GM18507 (cell line): ENCODE measurements at places on chromosomes 4 and X.

DNA sequence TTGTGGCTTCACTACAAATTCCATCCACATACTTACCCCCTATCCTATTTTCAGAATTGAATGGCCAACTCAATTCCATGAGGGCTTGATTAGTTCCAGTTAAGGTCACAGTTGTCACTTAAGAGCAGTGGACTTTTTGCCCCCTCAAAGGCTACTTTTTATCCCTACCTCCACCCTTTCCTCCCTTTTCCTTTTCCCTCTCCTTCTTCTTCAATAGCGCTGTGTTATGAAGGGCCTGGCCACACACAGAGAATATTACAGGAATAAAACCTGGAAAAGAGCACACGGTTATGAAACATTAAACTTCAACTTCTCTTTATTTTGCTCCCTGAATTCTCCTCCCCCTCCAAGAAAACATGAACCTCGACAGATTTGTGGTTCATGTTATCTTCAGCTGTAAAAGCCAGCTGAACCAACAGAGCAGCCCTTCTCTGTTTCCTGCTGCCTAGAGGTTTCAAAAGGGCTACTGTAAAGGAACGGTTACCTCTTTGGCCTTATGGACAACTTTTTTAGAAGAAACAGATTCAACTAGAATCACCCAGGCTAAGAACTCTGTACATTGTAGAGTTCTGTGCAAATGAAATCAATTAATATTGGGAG, 87.0 kb upstream of the RPL34 start:
- no peak for DNase-seq

DNA sequence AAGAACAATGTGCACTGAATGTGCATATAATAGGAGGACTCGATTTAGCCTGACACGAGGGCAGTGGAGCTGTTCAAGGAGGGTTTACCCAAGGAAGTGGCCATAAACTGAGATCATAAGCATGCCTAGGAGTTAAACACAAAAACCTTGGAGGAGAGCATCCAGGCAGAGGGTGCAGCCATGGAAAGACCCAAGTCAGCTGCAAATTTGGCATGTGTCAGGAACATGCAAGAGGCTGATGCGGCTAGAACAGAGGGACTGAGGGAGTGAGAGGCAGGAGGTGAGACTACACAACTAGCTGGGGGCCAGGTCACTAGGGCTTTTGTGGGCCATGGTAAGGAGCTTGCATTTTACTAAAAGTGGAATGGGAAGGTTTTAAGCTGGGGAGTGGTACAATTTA, 55.6 kb downstream of the PRPS1 start:
- no peak for DNase-seq

- no peak for DNase-seq
Measured at GRCh38 chr4:67581913-67582312, 23.4 kb downstream of the STAP1 start.

- no peak for DNase-seq
Measured at GRCh38 chr4:111502626-111503025, 642.6 kb upstream of the FAM241A start.

DNA sequence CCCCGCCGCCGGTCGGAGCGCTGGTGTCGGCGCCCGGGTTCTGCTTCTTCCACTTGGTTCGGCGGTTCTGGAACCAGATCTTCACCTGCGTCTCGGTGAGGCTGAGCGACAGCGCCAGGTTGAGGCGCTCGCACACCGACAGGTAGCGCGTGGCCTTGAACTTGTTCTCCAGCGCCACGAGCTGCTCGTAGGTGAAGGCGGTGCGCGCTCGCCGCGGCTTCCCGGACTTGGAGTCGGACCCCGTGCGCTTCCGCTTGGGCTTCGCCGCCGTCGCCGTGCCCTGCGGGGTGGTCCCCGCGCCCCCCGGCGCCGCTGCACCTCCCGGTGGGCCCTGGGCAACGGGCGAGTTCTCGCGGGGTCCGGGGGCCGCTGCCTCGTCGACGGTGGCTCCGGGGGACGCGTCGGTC, 3.1 kb downstream of the NKX1-1 start:
- no peak for DNase-seq

DNA sequence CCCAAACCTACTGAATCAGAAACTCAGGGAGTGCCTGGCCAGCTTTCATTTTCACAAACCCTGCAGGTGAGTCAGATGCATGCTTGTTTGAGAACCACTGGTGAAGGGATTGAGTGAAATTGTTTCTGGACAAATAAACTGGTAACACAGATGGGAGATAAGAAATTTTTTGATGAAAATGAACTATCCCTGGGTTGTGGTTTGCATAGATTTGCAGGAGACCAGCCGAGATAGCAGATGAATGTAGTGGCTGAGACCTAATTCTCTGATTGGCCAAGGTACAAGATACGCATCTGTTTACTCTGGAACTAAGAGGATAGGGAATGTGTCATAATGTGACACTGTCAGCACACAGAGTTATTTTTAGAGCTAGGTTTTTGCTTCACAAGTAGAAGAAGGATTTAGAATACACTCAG, 117.8 kb upstream of the NOCT start:
- DNase-seq = no peak

DNA sequence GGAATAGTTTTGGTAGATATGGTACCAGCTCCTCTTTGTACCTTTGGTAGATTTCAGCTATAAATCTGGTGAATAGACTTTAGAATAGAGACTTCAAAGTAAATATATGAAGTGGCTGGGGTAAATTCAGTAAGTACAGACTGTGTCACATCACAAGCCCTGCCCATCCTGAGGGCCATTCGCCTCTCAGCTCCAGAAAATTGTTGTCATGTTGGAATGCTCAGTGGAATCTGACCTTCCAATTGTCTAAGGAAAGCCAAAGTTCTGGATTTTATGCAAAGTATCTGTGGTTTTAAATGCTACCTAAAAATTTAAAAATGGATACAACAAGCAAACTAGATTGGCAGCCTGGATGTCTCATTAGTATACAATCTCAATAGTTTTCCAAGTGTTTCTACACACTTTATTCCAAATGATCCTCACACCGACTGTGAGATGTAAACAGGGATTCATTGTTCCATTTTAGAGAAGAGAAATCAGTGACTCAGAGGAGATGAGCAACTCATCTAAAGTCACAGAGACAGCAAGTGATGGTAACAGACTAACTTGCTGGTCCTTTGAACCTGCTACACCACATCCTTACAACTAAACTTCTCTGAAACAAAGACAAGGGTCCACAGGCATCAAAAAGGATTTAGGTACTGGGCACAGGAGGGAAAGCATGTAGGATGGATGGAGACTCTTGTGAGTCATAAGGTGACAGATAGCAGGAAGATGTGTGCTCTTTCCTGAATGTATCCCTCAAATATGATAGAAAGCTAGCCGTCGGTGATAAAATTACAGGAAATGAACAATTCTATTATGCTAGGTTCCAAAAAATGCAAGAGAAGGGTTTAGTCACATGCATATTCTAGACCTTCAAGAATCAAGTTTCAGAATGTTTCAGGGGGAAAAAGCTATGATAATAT, 127.3 kb downstream of the ATP10D start:
- DNase-seq = no peak

- no peak for DNase-seq
Measured at GRCh38 chrX:8849945-8850344, 48.8 kb upstream of the FAM9A start.

- no peak for DNase-seq
Measured at GRCh38 chr4:124941267-124941666, 228.7 kb upstream of the ANKRD50 start.

DNA sequence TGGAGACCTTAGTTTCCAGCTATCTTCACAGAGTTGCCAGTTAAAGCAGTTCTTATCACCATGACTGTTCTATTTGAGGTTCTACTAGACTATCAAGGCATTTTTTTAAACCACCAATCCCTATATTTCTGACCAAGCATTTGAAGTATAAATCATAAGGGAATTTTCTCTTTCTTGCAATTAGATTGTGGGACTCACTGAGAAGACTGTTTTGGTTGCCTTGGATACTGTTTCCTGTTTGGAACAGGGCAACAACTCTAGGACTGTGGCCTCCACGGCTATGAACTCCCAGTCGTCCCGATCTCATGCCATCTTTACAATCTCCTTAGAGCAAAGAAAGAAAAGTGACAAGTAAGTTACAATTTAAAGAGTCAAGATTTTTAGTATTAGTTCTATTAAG, 11.8 kb downstream of the KIF4A start:
- DNase-seq = no peak

DNA sequence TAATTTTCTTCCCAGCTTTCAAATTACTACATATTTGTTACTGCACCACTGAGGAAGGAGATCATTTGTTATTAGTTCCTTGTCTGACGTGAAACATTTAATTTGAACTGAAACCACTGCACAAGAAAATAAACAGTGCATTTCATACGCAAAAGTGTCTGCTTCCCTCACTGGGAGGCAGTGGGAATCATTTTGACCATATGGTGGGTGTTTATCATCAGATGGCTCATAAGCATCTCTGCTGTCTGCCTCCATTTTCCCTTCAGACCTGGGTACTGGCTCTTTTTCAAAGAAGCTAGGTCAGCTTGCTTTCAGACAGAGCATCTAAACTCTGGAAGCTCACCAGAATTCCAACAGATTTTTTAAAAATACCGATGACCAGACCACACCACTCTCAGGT, 135.2 kb downstream of the PCDH19 start:
- DNase-seq = no peak

GRCh38 chr4:86967073-86967472, 32.3 kb downstream of the AFF1 start:
- DNase-seq = no peak

- no peak for DNase-seq
Measured at GRCh38 chr4:39305912-39306677, 60.1 kb downstream of the RFC1 start.

DNA sequence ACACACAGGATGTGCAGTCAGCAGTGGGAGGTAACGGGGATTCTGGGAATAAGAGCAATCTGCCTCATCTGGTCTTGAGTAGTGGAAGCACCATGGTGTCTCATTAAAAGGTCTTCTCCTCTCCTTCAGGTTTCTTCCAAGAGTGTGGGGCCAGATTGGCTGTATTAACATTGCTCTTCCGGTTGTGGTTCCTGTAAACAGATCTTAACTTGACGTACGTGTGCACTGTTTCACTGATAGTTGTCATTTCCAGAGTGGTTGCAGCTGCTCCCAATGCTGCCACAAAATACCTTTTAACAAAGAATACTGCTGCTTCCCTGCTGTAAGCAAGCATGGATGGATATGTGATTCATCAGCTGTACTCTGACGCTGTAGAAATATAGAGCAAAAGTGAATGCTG, 1443.4 kb upstream of the TENM3 start:
- DNase-seq = no peak

- no peak for DNase-seq
Measured at GRCh38 chr4:25956260-25956659, 42.2 kb downstream of the SMIM20 start.

DNA sequence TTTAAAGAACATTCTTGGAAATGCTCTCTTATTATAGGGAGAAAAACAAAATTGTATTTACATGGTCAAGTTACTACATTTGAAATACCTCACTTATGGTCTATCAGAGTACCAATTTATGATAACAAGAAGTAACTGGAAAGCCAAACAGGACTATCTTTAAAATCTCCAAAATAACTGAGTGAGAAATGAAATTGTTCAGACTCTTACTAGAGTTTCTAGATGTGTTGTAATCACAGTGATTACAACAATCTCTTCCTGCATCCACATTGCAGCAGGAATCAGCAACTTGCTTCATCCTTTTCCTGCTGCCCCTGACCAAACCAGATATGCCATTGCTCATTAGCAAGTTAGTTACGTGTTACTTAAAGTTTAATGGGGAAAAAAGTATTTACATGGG, 245.2 kb upstream of the SMIM31 start:
- DNase-seq = no peak

DNA sequence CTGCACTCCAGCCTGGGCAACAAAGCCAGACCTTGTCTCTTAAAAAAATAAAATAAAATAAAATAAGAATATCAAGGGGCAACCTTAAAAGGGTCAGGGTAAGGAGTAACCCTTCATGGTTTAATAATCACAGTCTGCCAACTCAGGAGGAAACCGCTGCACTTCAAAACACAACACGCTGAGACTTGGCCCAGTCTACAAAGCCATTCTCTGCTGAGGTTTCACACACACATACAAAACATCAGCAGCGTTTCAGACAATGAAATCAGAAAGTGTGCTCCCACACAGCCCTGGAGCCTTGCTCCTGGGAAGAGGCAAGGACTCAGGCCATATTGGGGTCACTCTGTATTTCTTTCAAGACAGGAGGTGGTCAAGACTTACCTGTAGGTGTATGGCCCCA, 18.3 kb downstream of the SCARB2 start:
- DNase-seq = no peak

DNA sequence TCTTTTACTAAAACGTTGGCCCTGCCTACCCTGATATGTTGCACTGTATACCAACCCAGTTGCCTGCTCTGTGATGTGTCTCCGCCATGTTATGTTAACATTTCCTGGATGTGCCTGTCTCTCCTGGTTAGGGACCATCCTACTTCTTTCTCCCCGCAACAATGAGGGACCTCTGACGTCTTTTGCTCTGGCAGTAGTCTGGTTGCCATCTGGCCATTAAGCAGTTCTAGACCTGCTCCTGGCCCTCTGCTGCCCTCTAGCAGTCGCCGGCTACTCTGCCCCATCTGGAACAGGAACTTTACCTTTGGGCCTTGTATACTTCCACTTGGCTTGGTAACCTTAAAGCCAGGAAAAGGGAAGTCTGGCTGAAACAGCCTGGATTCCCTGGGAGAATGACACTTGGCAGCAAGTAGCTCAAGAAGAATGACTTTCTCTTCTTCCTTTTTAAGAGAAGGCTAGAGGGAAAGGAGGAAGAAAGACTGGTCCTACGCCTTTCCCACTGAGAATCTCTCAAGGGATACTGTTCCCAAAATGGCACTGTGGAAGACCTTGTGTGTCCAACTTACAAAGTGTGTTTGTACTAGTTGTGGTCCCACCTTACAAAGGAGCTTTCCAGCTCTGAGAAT, 63.5 kb downstream of the GPC3 start:
- no peak for DNase-seq

GRCh38 chr4:186669159-186669731, 54.4 kb downstream of the FAT1 start:
- DNase-seq = no peak

DNA sequence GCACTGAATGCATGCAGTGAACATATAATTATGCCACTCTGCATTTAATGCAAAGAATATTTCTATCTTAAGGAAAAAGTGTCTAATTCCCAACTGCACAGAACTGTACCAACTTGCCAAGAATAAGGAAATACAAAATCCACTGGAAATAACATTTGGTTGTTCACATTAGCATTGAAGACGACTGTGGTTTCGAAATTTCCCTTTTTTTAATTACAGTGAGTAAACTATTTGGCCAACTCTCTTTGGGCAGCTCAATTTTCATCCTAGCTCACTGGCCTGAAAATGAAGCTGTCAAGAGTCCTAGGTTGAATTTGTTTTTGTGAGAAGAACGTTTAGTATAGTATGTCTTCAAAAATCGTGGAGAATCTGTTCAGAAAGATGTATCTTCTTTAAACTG, 81.6 kb upstream of the MID1 start:
- no peak for DNase-seq

- no peak for DNase-seq
Measured at GRCh38 chr4:69485130-69485529, 10.6 kb downstream of the UGT2B4 start.
